ENCODE measurements at places on chromosomes 13 and 19.

DNA sequence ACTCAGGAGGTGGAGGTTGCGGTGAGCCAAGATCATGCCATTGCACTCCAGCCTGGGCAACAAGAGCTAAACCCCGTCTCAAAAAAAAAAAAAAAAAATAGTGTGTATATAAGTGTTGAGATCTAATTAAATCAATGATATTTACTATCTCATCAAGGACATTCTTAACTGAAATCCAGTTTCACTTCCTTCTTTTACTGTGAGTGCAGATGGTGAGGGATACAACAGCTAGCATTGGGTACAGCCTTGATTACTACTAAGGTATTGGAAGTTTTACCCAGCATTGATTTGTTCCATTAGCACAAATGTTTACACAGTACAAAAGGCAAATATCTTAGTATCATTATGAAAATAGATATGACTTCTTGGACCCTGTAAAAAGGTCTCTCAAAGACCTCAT, 546.6 kb downstream of the KCTD12 start:
- no peak for DNase-seq

GRCh38 chr19:4379383-4380253, 20.7 kb downstream of the SH3GL1 start:
- DNase-seq = no peak

- no peak for DNase-seq
Observed at GRCh38 chr19:13561461-13561860, 55.2 kb upstream of the CACNA1A start.

GRCh38 chr13:43269037-43269481, 245.7 kb downstream of the DNAJC15 start:
- no peak for DNase-seq

- no peak for DNase-seq
Observed at GRCh38 chr13:29907670-29908069, 57.3 kb upstream of the UBL3 start.

- no peak for DNase-seq
Observed at GRCh38 chr19:29773141-29773540, 38.6 kb upstream of the CCNE1 start.

GRCh38 chr13:40706439-40706838, 40.0 kb upstream of the FOXO1 start:
- no peak for DNase-seq

GRCh38 chr13:85236413-85236812, 562.8 kb downstream of the SLITRK6 start:
- DNase-seq = no peak

DNA sequence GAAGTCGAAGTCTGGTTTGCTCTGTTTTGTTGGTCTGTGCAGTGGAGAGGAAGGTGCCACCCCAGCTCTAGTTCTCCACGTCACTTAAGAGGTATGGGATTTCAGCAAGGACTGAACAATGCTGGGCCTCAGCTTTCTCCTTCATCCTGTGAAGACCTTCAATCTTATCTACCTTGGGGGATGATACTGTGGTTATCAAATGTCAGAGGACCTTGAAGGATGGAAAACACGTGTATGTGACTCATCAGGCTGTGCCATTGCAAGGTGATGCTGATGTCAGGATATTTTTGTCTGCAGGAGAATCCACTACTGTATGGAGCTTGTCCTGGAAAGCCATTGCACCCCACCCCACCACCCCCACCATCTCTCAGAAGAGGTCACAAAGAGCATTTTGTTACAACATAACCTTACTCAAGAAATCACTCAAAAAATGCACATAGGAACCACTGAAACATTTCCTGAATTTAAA, 81.4 kb upstream of the UQCRFS1 start:
- DNase-seq = no peak

GRCh38 chr19:4358709-4359626, 15.6 kb downstream of the MPND start:
- no peak for DNase-seq
